ENCODE measurements at places on chromosomes 2 and 18.
A peak's percentile ranks its signal among the peaks of the same experiment; 100 is the strongest.

- no peak for DNase-seq
Observed at GRCh38 chr2:209367075-209367747, 56.6 kb upstream of the MAP2 start.

GRCh38 chr2:162369551-162369950, 25.6 kb downstream of the GCA start:
- DNase-seq, result no peak

- no peak for DNase-seq
Observed at GRCh38 chr2:215826838-215827441, 186.4 kb downstream of the MREG start.

- peak; percentile 32 for DNase-seq
Observed at GRCh38 chr18:66729442-66730239, 125.8 kb upstream of the CDH19 start.

DNA sequence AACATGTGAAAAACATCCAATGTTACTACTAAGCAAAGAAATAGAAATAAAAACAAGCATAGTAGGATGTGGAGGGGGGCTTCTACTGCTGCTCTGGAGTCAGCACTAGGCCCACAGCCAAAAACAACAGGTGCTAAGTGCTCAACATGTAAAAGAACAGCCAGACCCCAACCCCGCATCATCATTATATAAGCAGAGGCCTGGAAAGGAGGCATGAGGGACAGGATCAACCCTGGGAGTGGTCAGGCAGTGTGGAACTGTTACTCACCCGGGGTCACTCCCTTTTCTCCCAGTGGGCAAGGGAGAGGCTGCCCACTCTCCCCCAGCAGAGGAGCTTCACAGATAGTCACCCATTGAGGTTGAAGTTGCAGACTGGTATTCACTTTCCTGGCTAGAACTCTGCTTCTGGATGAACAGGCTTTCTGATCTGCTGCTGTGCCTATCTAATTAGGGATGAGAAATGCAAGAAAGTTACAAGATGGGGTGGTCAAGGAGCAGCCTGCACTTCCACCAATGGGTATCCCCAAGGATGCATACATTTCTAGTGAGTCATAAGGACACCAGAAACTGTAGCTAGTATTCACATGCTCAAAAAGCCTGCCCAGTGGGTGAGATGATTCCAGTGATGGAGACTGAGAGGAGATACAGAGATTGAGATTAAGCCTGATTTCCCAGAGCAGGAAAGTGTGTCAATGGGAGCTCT, 480.1 kb upstream of the TCF4 start:
- no peak for DNase-seq

- no peak for DNase-seq
Observed at GRCh38 chr18:72869226-72870185, 1.7 kb upstream of the NETO1 start.

DNA sequence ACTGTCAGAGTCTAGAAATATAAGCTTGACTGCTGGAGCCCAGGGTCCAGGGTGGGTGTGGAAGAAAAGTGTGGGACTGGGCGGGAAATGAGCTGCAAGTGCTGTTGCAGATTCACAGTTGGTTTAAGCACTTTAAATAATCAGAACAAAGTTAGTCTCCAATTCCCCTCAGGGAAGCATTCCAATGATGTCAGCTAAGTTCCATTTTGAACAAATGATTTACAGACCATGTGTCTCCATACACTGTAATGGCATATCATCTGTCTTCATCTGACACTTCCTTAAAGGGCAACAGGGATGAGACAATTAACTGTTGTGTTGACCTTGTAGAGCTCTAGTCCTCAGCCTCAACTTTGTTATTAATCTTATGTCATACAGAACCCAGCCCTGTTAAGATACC, 31.5 kb upstream of the REG3A start:
- no peak for DNase-seq

DNA sequence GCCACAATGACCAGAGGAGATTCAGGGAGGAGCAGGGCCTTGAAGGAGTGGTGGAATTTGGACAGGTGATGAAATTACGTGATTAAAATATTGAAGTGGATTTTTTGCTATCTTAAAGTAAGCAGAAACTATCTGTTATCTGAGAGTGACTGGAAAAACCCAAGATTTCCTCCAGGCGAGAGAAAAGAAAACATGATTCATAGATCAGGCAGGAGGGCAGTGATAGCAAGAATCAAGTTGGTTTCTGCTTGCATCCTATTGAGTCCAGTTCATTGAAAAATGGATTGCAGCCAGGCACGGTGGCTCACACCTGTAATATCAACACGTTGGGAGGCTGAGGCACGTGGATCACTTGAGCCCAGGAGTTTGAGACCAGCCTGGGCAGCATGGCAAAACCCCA, 127.8 kb downstream of the NXPH2 start:
- DNase-seq, result no peak

DNA sequence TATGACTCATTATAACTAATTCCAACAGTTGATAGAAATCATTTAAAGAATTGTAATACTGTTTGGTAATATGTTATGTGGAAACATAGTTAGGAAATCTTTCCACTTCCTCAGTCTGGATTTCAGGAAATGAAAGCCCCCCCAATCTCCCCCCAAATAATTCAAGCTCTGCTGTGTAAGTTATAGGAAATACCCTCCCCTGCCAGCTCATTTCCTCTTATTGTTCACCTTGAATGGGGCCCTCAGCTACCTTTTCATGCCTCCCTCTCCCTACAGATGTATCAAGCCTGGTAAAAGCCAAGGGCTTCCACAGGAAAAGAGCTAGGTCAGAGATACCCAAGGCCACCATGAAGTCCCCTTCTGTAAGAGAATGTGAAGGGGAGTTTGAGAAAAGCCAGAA, 155.5 kb downstream of the CNTNAP5 start:
- no peak for DNase-seq

DNA sequence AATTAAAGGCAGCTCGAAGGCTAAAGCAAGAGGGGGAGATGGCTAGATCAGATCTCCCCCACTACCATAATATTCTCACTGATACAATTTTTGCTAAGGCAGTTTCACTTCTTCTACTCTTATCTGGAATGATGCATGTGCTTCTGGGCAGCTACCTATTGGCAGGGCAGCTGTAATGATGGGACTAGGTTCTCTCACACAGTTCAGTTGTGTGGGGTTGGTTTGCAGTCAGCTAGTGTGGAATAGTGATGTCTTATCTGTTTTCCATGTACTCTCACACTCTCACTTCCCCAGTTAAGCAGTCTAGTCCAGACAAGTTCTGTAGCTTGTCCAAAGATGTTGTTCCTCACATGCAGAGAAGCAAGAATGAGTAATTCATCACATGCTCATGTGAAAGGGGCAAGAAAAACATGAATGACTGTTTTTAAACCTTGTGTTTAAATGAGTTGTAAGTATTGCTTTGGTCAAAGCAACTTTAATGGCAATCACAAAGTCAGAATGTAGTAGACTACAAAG, 836.1 kb downstream of the CBLN2 start:
- no peak for DNase-seq

- DNase-seq, result no peak
Observed at GRCh38 chr2:113072584-113072983, 4.8 kb downstream of the IL1F10 start.

DNA sequence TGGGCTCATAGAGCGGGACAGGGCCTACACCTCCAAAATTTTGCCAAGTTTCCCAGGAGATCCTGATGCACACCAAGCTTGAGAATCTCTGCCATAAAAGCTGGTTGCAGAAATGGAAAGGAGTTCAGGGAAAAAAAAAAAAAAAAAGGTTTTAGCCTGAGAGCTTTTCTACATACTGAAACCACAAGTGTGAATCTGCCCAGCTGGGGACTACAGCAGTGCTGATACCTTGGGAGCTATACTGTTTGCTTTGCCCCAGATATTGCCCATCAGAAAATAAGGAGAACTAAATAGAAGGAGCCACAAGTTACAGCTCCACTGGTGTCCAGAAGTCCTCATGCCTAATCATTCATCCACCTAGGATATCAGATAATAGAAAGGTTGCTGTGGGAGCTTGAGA, 38.4 kb upstream of the NCKAP5 start:
- DNase-seq, result no peak

- DNase-seq, result no peak
Observed at GRCh38 chr18:32696376-32696775, 76.4 kb downstream of the KLHL14 start.

DNA sequence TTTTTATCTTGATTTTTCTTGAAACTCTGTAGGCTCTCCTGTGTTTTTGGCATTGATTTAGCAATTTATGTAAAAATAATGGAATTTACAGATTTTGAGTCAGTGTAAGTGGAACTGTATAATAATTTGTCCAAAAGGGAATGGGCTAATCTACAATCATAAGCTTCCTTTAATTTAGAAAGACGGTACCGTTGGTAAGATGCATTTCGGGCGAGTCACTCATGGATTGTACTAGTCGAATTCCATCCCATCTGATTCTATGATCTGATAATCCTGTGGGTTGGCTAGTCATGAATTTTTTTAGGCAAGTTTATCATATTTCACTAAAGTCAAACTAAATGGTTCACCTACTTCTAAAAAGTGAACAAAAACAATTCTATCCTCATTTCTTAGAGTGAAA, 133.4 kb downstream of the ZNF407 start:
- DNase-seq, result no peak

- no peak for DNase-seq
Observed at GRCh38 chr18:33350256-33350655, 90.3 kb downstream of the CCDC178 start.

DNA sequence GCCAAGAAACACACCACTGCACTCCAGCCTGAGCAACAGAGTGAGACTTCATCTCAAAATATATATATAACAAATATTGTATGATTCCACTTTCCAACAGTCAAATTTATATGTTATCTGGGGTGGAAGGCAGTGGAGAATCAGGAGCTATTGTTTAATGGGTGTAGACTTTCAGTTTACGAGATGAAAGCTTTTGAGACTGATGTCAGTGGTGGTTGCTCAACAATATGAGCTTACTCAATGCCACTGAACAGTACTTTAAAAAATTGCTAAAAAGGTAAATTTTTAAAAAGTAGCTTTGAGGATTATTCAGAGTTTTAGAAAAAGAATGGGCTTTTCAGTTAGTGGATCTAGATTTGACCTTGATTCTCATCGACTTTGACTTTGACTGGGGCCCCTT, 105.9 kb upstream of the ST6GAL2 start:
- DNase-seq, result no peak

- no peak for DNase-seq
Observed at GRCh38 chr2:168490946-168491605, 35.0 kb downstream of the CERS6 start.

DNA sequence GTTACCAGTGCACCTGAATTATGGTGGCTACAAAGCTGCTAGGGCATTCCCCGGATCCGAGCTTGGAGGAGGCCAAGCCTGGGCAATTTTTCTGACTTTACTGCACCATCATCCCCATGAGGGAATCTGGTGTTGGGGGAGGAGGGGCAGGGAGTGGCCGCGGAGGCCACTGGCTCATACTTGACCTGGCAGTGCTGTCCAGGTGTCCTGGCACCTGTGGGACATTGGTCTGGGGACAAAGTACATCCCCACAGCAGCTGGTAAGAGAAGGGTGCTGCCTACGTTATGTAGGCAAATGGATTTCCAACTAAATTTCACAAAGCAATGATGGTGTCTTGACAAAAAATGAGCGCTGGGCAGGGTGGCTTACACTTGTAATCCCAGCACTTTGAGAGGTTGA, 48.3 kb downstream of the KLHL29 start:
- no peak for DNase-seq

DNA sequence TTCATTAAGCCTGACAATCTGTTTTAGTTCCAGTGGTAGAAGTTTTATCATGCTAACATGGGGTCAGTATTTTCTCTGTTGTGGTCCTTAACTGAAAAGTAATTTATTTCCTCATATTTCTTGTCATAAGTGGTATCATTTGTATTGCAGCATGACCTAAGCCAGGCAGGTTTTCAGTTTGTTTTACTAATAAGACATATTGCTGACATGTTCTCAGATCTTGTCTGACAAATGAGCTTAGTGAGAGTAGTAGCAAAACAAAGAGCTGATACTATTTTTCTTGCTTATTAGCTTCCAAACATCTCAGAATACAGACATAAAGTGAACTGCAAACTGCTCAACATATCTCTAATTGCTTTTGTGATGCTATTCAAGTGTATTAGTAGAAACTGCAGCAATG, 293.6 kb downstream of the DSEL start:
- DNase-seq, result no peak

DNA sequence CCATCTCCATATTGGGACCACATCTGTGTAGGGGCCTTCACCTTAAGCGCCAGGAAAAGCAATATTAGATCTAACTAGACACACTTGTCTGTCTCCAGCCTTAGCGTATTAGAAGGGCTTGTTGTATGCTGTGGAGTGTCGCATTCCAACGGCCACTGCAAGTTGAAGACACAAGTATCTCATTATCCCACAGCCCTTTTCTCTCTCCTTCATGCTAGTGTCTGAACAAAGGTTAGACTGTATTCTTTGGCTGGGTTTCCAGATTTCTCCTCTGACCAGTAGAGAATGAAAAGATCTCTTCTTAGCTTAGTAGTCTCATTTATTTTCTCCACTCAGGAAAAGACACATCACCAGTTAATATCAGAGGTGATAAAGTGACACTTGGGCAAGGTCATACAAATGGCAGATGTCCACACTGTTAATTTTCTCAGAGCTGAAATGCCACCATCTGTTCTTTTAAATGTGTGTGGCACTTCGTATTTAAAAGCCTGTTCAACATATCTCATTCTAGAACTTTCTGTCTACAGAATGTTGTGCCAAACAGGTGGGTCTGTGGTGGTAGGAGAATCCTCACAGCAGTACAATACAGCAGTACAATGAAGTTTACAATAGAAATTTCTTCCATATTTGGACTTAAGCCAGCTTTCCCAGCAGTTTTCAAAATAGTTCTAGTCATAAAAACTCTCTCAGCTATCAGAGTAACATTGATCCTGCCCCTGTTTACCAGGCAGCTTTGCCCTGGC, 94.0 kb upstream of the ITGA6 start:
- no peak for DNase-seq

- no peak for DNase-seq
Observed at GRCh38 chr2:135926605-135927004, 50.4 kb upstream of the MCM6 start.

- DNase-seq, result no peak
Observed at GRCh38 chr2:108935271-108935741, 53.7 kb downstream of the EDAR start.

GRCh38 chr18:54968807-54969206, 9.5 kb upstream of the CCDC68 start:
- no peak for DNase-seq

- no peak for DNase-seq
Observed at GRCh38 chr2:103785432-103785831, 1023.6 kb downstream of the TMEM182 start.

DNA sequence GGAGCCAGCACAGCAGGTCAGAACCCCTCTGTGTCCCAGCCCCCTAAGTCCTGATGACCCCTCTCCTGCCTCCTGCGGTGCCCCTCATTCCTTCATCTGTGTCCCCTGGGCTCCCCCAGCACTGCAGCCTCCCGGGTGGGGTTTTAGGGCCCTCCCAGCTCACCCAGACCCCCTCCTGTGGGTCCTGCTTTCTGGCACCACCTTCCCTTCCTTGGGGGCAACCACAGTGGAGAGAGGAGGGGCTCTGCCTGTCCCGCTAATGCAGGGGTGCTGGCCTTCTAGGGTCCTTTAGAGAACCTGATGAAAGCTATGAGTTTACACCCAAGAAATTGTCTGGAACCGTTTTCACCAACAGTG, 42.7 kb upstream of the ALPP start:
- no peak for DNase-seq

Measured in midbrain (tissue), 1 donor.